NCI-H146 (cell line): ENCODE measurements at places on chromosomes 5 and 9.
A peak's percentile ranks its signal among the peaks of the same experiment; 100 is the strongest.

GRCh38 chr5:111167551-111167950 is 56.6 kb upstream of the CAMK4 start:
- no peak for DNase-seq

GRCh38 chr5:109253262-109253661 is 156.5 kb downstream of the PJA2 start:
- DNase-seq, result no peak

- peak; percentile 9 for DNase-seq
These were observed 56.6 kb upstream of the SPTLC1 start for GRCh38 chr9:92171822-92172221.

- no peak for DNase-seq
These were observed 42.7 kb upstream of the IL17B start for GRCh38 chr5:149421834-149422233.

DNA sequence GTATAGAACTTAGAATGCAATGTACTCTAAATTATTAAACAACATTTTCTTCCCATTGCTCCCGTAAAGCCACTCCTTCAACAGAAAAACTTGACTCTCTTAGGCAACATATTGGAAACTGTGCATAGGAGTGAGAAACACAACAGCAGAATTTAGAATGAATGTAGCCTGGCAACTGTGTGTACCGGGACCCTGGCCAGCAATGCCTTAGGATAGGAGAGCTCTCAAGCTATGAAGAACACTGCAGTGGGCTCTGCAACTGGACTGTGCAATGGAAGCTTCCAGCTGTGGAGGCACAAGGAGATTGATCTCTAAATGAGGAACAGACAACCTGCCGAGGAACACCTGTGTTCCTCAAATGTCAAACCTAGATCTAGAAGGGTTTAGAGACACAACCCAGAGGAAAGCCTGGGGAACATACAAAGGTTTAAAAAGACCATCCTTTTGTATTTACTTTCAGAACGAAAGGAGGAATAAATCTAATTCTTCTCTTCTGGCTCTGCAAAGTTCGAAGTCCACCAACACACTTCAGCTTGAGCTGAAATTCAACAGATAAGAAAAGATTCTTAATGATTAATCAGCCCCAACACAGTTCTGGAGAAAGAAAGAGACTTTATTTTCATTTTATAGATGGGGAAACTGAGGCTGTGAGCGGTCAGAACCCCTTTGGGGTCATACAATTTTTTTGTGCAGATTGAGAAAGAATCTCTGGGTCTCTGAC is 51.5 kb upstream of the ARL15 start:
- DNase-seq, result no peak
